ENCODE measurements at places on chromosomes 12 and 14. TPM values are rescaled to one million over a fixed set of nuclear protein-coding genes. Genes with fewer than 3 reads are reported as not detected.

The SIX1 gene
- under 0.01 TPM for total RNA-seq

The RILPL2 gene
- 3.5 TPM for total RNA-seq

The TAS2R7 gene
- not detected for total RNA-seq

The CCDC184 gene
- total RNA-seq, result 0.43 TPM

The RHNO1 gene
- total RNA-seq, result 38.0 TPM

The OR6C4 gene
- total RNA-seq, result not detected

The C14orf39 gene
- total RNA-seq, result not detected

The TGM1 gene
- total RNA-seq, result 2.2 TPM

The GPR132 gene
- under 0.01 TPM for total RNA-seq

The GNB3 gene
- total RNA-seq, result 3.9 TPM

The TPPP2 gene
- total RNA-seq, result not detected

The NRXN3 gene
- total RNA-seq, result 7.3 TPM

The ACSS3 gene
- 26.8 TPM for total RNA-seq
